Aorta (tissue), 5 donors: ENCODE measurements at places on chromosomes 7 and 10. TPM values are rescaled to one million over a fixed set of nuclear protein-coding genes. Genes with fewer than 3 reads are reported as not detected.

DNAH11 gene
- total RNA-seq, result 3.3 TPM

HYAL4 gene
- not detected for total RNA-seq

TWIST1 gene
- total RNA-seq, result 8.5 TPM

EEF1AKMT2 gene
- total RNA-seq, result 21.2 TPM

GRCh38 chr7:127995881-127996215 is 35.4 kb downstream of the LRRC4 start:
- H3K36me3 ChIP-seq, result peaks cover 5% of the 10 kb centered on the region
- no peaks in the 10 kb centered on the region for H3K27me3 ChIP-seq
- H3K4me3 ChIP-seq, result no peak overlapping the region
- no peaks in the 10 kb centered on the region for H3K4me1 ChIP-seq

DNA sequence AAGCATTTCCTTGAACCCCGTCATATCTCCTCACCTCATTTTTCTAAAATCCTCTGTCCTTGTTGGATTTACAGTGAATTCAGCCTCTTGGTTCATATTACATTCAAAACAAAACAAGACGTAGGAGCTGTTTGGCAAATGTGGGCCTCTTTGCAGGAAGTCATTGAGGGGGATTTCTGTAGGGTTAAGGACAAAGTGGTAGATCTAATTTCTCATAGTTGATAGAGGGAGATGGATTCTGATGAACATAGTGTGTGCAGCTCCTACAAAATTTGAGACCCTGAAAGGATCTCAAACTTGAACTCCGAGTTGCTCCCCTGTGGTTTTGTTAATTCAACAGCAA is 682 bp downstream of the TBXAS1 start:
- no peak overlapping the region for H3K27ac ChIP-seq
- no peak overlapping the region for H3K4me3 ChIP-seq
- no peak for DNase-seq
- H3K27me3 ChIP-seq, result no peaks in the 10 kb centered on the region

DNA sequence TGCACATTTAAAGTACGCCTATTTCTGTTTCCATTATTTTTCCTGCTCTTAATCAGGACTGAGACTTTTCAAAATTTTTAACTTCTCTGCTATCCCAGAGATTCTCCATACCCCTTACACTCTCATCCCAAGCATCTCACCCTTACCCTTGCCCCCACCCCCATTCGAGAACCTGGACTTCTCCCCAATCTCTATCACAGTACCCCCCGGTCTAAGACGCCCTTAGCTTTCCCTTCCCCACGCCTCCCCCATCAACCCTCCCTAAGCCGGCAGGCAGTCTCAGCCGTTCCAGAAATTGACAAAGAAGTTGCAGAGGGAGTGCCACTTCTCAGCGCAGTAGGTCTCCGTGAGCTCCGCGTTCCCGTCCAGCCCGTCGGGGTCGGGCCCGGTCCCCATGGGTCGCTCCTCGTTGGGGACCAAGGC is 1.4 kb downstream of the FGFBP3 start:
- H3K27me3 ChIP-seq, result no peaks in the 10 kb centered on the region
- no peaks in the 10 kb centered on the region for H3K4me1 ChIP-seq
- no peaks in the 10 kb centered on the region for H3K36me3 ChIP-seq
- DNase-seq, result no peak

- no peak for DNase-seq
- no peak overlapping the region for H3K27ac ChIP-seq
- no peaks in the 10 kb centered on the region for H3K4me1 ChIP-seq
These were observed 64.0 kb downstream of the PDZD8 start for GRCh38 chr10:117311261-117311660.

- no peaks in the 10 kb centered on the region for H3K36me3 ChIP-seq
- H3K4me1 ChIP-seq, result peaks cover 1% of the 10 kb centered on the region
- H3K27me3 ChIP-seq, result no peaks in the 10 kb centered on the region
- DNase-seq, result no peak
- no peak overlapping the region for H3K27ac ChIP-seq
- no peak overlapping the region for H3K4me3 ChIP-seq
These were observed 1025.6 kb upstream of the C7orf33 start for GRCh38 chr7:147564786-147565476.

GRCh38 chr10:86188796-86189558 is 177.6 kb downstream of the GRID1 start:
- no peak overlapping the region for H3K4me3 ChIP-seq
- H3K36me3 ChIP-seq, result no peaks in the 10 kb centered on the region
- H3K27me3 ChIP-seq, result no peaks in the 10 kb centered on the region
- H3K4me1 ChIP-seq, result no peaks in the 10 kb centered on the region
- no peak for DNase-seq
